ENCODE measurements at places on chromosomes 3 and 15.

- DNase-seq: no peak
Observed at GRCh38 chr15:36175741-36176291, 403.6 kb upstream of the CDIN1 start.

GRCh38 chr3:28376424-28376823, 27.8 kb upstream of the AZI2 start:
- peak; percentile 14 for DNase-seq

- no peak for DNase-seq
Observed at GRCh38 chr3:149494759-149495580, 20.5 kb downstream of the TM4SF4 start.

DNA sequence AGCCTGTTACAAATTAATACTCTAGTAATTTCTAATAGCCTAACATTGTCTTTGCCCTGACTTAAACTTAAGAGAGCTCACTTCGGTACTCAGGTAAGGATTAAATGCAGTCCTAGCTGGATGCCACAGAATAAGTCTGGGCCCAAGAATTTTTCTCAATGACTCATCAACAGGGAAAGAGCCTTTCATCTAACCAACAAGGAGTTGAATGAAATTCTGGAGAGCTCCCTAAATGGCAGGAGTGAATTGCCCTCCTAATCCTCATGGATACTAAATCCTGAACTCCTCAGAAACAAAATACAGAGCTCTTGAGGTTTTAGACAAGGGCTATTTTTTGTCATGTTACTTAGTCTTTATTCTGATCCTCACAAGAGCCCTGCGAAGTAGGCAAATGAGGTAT, 159.5 kb downstream of the PLCH1 start:
- DNase-seq: no peak

GRCh38 chr3:52321481-52321880, 5.4 kb downstream of the DNAH1 start:
- no peak for DNase-seq
